ENCODE measurements at places on chromosomes 7 and 10.

- DNase-seq, result no peak
Observed at GRCh38 chr7:31059551-31059950, 7.4 kb downstream of the ADCYAP1R1 start.

DNA sequence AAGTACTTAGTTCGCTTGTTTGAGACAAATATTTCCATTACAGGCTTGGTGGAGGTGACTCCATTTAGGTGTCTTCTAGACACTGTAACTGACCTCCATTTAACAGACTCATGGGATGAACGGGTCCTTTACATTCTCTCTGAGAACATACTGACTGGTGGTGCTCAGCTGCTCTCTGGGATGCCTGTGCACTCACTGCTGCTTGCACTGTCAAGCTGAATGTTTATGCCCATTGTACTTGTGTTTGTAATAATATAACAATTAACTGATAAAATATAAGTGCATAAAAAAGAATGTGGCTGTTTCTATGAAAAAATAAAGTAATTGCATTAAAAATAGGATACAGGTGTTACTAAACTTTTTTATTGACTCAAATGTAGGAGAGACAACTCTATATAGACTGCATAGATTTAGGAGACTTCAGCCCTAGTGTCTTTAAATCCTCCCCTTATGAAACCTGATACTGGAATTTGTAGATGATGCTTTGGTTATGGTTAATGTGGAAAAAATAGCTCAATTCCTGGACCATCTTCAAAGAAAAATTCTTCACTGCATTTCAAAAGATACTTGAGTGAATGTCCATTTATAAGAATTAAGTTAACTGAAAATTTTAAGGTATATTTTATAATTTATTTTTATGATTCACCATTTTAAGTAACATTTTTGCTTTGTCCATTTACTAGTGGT, 85.4 kb downstream of the CDK14 start:
- DNase-seq, result peak; percentile 48

GRCh38 chr10:77742172-77742571, 104.6 kb upstream of the KCNMA1 start:
- no peak for DNase-seq

DNA sequence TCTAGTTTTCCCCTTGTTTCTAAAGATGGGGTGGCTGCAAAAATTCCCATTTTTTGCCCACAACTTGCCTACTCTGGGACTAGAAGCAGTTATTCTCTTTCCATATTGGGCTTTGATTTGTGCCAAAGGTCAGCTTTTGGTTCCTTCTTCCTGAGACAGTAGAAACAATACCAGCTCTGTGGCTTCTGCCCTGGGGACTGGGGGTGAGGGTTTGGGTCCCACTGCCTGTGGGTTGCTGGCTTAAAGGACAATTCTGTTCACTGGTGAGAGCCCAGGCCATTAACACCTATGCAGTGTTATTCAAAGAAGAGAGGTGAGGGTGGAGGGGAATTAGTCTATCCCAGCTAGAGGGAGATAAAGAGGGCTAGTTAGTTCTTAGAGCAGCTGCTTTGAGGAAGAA, 171.5 kb downstream of the CPEB3 start:
- no peak for DNase-seq

GRCh38 chr10:69652111-69652856, 22.2 kb downstream of the FAM241B start:
- no peak for DNase-seq

- no peak for DNase-seq
Observed at GRCh38 chr7:21938463-21938862, 7.2 kb downstream of the CDCA7L start.

- no peak for DNase-seq
Observed at GRCh38 chr10:99894613-99895012, 112.2 kb downstream of the ABCC2 start.

DNA sequence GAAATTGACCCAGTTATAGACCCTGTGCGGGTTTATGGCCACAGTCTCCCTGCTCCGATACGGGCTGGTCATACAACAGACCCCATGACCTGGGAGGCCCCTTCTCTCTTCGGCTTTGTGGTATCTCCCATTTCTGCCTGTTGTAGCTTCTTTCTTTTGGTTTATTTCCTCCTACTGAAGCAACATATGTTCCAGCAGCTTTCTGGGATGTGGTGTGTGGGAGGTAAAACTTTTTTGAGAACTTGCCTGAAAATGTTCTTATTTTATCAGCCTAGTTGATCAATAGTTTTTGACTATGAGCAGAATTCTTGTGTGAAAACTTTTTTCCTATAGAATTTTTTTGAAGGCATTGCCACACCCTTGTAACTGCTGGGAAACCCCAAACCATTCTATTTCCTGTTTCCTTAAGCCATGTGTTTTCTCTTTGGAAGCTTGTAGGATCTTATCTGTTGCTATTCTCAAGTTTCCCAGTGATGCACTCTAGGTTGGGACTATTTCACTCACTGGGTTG, 80.0 kb downstream of the DAGLB start:
- peak; percentile 44 for DNase-seq

DNA sequence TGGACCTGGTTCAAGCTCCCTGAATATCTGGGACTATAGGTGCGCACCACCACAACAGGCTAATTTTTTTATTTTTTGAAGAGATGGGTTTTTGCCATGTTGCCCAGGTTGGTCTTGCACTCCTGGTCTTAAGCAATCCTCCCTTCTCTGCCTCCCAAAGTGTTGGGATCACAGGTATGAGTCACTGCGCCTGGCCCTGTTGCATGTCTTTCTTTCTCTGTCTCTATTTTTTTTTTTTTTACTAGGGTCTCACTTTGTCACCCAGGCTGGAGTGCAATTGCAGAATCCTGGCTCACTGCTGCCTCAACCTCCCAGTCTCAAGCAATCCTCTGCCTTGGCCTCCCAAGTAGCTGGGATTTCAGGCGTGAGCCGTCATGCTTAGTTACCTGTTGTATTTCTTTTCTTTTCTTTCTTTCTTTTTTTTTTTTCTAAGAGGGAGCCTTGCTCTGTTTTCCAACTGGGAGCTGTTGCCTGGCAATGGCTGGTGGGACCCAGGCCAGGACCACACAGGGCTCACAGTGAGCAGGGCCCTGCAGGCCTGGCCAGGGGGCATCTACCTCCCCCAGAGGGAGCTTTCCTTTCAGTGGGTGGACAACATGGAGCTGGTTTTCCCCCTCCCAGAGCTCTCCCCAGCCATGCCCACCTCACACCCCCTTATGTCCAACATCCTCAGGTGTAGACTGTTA, 6.0 kb downstream of the MYL7 start:
- DNase-seq, result no peak

DNA sequence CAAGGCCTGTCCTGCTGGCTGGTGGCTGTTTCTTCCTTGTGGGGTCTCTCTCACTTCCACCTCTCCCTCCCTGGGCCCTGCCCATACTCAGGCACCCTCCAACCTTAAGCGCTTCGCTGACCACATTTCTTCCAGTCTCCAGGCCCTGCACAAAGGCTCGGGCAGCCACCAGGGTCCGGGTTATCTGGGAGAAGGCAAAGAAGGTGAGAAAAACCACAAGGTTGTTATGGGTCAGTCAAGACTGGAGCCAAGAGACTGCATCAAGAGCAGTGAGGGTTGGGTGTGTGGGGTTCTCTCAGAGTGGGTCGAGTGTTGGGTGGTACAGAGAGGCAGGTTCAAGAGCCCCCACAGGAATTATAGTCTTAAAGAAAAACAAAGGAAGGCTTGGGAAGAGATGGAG, 2.6 kb downstream of the GPC2 start:
- no peak for DNase-seq

GRCh38 chr7:28078036-28078901, 102.3 kb downstream of the JAZF1 start:
- DNase-seq, result peak; percentile 54

DNA sequence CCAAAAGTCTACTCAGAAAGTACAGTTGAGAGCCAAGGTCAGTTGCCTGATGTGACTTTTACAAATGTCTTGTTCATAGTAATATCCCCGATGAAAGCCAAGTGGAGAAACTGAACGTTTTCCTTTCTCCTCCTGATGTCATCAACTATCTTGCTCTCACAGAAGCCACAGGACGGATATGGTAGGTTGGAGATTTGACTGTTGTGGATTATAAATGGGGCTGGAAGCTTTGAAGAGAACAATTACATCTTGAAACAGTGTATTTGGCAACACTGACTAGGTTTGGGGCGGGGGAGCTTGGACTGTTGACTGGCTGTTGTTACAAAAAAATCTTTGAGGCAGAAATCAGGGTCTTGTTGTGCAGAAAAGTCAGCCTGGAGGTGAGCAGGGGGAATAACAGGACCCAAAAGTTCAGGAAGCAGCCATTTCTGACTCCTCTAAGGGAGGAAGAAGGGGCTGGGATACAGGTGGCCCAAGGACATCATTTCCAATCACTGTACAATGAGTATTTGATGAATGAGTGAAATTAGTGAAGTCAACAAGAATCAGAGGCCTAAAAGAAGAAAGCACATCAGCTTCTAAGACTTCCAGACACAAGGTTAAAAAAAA, 24.3 kb downstream of the PLEKHS1 start:
- DNase-seq, result no peak

DNA sequence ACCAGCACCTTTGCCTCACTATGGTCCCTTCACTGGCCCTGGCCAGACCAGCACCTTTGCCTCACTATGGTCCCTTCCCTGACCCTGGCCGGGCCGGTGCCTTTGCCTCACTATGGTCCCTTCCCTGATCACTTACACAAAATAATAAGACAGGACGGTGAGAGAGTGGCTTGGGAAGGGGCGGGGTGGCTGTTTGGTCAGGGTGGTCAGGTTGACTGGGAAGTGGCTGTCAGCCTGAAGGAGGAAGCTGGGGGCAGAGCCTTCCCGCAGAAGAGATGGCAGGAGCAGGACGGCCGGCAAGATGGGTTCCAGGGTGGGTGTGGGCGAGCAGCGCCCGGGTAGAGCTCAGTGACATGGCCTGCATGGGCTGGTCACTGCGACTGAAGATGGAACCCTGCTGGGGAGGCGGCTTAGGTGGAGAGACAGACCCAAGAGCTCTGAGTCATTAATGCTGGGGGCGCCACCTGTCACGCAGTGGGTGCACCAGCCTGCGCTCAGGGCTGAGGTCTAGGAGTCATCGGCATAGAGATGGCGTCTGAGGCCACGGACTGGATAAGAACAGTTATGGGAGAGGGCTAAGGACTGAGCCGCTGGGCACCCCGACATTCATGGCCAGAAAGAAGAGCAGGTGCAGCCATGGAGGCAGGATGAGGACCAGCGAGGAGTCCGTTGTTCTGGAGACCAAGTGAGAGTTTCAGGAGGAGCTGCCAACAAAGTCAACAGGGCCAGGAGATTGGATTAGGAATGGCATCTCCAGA, 91.8 kb downstream of the CHST15 start:
- DNase-seq, result no peak

DNA sequence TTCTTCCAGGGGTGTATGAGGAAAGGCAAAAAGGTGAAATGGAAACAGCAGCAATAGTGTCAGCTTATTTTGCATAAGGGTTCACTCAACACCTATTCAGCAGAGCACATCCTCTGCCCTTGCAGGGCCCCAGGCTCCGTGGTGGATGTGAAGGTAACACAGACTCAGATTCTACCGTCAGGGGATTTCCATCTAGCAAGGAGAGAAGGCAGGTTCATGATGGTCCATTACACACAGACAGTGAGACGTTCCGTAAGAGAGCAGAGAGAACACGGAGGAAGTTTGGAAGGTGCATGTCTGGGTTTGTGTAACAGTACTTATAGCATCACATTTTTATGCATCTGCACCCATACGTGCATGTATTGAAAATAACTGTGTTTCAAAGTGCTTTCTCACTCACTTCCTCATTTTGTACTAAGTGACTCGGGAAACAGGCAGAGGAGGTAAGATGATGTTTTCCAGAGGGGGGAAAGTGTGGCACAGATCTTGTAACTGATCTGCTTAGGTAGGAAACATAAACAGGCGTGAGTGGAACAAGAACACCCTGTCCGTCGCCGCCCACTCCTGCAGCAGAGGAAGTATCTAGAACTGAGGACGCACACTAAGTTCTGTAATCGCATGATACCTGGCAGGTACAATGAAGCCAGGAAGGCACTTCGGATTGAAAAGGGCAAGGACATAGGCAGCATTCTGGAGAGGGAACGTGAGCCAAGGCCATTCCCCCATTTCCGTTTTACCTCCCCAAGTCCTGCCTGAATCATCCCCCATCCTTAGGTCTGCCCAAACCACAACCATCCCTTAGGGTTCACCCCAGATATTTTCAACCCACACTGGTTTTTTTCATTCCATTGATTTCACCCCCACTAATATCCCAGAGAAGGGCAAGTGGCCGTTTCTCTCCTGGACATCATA, 1.0 kb upstream of the ENO4 start:
- peak; percentile 42 for DNase-seq

GRCh38 chr10:87771871-87772500, 46.0 kb downstream of the ATAD1 start:
- DNase-seq, result peak; percentile 32

DNA sequence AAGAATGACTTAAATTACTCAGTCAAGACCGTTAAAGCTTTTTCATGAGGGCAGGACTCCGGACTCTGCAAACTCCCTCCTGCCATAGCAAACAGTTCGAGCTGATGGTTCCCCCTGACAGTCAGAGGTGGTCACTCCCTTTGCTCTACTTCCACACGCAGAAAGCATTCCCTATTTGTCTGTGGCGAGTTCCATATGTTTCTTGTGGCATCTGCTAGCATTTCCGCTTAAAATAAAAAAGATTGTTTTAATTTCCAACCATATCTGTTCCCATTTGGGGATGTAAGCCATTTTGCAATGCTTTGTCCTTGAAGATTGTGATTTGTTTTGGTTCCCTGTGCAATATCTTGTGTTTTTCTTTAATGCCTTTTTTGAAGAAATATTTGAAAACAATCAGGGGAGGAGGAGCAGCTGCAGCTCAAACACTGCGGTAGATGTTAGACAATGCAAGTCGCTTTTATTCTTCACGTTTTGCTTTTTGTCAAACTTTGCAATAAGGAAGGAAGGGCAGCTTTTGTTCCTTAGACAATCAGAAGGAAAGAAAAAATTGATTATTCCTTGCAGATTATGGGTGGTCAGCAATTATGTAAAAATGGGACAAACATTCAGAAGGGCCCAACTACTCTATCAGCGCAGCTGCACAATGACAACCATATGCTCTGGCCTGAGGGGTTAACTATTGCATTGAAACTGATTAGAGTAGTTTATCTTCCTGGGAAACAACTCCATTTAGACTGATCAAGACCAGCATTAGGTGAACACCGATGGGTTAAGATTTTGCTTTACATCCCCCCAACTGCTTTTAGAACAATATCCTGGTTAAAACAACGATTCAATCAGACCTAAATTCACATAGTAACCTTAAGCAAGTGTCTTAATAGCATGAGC, 425.8 kb upstream of the NRP1 start:
- no peak for DNase-seq

DNA sequence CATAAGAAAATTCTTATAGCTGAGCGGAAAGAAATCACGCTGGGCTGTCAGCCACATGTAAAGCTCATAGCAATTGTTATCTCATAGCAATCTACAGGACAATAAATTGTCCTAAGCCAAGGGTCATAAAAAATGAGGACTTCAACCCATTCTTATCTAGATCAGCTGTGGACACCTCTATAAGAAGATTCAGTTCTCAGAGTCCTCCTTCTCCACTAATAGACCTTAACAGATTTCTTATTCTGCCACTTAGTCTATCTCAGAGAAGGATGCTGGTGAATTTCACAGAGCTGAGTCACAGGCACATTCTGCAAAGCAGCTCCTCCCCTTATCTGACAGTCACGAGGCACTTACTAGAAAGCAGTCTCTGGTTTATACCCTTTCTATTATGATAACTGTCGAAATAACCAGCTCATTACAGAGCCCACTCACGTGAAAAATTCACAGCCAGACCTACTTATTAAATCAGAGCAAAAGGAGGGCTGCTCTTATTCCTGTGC, 185.3 kb upstream of the PCLO start:
- peak; percentile 63 for DNase-seq

GRCh38 chr10:133359554-133359971, 1.7 kb upstream of the FUOM start:
- no peak for DNase-seq
